NCI-H526 treated with DMSO at 0.1 percent for 48 hours (cell line): ENCODE measurements at places on chromosomes 7 and 10.
A peak's percentile ranks its signal among the peaks of the same experiment; 100 is the strongest.

DNA sequence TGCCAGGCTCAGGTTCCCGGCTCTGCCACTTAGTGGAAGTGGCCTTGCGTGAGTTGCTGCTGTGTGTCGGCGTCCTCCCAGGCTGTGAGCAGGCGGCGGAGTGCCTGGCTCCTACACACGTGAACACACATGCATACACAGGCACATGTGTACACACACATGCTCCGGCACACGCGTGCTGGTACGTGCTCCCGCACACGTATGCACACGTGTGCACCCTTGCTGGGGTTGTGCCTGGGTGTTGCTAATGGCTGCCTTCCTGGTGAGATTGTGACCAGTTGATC lies 107.6 kb downstream of the INPP5A start:
- DNase-seq: no peak

- DNase-seq: no peak
Measured at GRCh38 chr10:22280078-22280477, 36.1 kb upstream of the COMMD3 start.

DNA sequence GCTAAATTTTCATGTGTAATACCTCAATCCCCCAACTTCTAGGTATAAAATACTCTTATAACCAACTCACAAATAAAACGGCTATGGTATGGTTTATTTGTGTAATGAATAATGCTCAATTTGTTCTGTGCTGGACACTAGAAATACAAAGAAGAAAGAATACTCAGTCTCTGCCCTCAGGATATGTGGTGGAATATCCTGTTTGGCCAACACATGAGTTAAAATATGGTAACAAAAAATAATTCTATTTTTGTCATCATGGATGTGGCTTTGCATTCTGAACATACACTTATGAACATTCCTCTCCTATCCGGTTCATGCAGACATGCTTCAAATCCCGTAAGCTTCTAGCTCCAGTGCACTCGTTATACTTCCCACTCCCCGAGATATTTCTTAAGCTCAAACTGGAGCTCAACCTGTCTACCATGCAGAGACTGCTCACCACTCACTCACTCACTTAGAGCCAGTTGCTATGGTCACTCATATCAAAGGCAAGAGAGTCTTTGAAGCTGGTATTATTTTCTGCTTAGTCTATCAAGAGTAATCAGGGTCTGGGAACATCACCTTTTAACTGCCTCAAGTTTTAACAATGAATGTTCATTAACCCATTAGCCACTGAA lies 53.8 kb upstream of the SLC16A12 start:
- DNase-seq: no peak

DNA sequence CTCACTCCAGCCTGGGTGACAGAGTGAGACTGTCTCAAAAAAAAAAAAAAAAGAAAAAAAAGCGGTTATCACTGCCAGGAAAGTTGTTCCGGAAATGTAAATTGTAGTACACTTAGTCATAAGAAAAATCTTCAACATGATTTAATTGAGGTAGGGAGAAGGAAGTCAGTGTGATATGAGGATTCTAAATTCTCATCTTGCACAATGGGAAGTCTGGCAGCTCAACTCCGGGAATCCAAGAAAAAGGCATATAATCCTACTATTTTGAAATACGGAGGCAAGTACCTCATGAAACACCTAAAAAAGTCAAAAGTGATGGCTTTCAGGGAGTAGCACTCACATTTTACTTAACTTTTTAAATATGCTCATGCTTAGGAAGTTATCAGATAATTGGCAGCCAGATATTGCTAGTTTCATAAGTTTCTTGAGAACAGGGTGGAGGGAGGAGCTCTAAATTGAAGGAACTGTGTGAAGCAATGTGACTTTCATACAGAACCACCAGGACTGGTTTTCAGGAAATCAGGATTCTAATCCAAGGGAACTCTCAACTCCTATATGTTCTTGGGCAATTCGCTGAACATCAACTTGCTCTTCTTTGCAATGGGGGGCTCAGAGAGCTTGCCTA lies 2.7 kb upstream of the C7orf25 start:
- no peak for DNase-seq

GRCh38 chr10:121804460-121804859 lies 123.4 kb downstream of the ATE1 start:
- DNase-seq: no peak

- no peak for DNase-seq
Measured at GRCh38 chr10:72044417-72045041, 43.8 kb downstream of the SPOCK2 start.

- DNase-seq: no peak
Measured at GRCh38 chr7:73770860-73771670, 995 bp upstream of the CLDN3 start.

DNA sequence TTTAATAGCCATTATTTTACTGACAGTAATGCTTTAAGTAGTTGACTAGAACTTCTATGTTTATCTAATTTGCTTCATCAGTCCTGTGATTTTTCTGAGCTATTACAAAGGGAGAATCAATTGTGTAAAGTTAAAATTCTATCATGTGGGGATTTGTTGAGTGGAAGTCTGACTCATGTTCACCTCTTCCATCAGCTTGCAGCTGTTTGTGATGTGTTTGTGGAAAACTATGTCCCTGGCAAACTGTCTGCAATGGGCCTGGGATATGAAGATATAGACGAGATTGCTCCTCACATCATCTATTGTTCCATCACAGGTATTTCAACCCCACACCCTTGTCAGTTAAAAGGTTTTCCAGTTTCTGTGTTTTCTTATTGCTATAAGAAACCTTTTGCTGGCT lies 59.9 kb downstream of the SUGCT start:
- DNase-seq: no peak

DNA sequence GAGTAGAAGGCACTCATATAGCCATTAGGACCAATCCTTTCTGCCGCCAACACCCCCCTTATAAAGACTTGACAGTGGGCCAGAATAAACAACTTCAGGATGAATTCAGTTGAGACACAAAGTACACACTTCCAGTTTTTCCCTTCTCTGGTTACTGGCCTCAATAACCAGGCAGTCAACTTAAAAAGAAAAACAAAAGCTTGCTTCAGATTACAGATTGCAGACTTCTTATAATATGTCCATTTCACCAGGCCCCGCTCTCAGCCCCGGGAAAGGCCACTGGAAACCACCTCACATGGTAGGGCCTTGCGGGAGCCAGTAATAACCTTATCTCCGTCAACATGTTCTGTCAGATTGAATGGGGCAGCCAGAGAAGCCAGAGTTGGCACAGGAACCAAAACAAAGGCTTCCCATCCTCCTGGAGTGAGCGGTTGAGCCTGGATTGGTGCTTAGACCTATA lies 108.8 kb downstream of the EGFR start:
- DNase-seq: no peak

DNA sequence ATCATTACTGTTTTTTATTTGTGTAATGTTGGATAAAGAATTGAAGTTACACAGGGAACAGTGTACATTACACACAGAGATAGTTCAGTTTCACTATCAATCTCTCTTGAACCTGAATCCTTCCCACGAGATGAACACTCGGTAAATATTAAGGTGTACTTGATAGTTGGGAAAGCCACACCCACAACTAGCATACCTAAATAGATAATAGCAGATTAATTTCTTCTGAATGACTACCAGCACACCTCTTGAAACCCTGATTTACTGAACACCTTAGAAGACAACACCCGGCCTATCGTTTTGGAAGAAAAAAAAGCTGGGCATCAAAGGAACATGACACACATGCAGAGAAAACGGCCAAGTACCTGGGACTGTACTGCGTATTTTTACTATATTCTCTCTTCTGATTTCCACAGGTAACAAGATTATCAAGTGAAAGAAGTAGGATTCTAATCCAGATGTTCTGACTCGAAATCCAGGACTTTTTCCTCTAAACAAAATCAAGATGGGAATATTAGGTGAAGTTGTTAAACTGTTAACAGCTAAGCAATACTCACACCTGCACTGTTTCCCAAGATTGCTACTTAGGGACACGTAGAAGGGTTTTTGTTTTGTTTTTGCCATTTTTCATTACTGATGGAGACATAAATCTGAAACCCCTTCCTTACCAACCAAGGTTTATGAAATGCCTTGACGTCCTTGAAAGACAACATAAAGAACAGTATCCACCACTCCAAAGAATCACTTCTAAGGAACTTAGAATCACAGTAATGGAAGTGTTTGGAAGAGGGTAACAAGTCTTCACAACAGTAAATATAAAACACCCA lies 1.0 kb downstream of the CCDC186 start:
- DNase-seq: peak; percentile 3

- no peak for DNase-seq
Measured at GRCh38 chr10:61943674-61944378, 42.3 kb downstream of the ARID5B start.

DNA sequence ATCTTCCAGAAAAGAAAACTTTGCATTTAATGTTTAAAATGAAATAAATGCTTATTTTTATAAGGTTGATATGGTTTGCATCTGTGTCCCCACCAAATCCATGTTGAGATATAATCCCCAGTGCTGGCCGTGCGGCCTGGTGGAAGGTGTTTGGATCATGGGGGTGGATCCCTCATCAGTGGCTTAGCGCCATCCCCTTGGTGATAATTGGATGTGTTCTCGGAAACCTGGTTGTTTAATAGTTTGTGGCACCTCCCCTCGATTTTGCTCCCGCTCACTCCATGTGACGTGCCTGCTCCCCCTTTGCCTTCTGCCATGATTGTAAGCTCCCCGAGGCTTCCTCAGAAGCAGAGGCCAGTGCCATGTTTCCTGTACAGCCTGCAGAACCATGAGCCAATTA lies 2.4 kb upstream of the MTPAP start:
- no peak for DNase-seq

GRCh38 chr7:157744786-157745601 lies 408.2 kb downstream of the DNAJB6 start:
- no peak for DNase-seq

DNA sequence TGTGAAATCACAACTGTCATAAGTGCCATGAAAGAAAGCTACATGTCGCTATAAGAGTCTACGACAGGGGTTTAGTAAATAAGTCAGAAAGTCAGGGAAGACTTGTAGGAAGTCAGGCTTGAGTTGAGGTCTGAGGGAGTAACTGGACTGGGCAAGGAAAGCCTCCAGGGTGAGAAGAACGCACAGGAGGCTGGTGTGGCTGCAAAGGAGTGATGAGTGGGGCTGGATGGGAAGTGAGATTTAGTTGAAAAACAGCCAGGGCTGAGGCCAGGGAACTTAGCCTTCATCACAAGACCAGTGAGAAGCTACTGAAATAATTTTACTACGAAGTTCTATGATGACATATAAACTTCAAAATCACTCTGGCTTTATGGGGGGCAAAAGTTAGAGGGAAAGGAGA lies 763.7 kb upstream of the PHF14 start:
- DNase-seq: no peak

- no peak for DNase-seq
Measured at GRCh38 chr7:78803501-78804127, 649.9 kb downstream of the MAGI2 start.

GRCh38 chr7:6545398-6546126 lies 5.7 kb downstream of the GRID2IP start:
- no peak for DNase-seq

DNA sequence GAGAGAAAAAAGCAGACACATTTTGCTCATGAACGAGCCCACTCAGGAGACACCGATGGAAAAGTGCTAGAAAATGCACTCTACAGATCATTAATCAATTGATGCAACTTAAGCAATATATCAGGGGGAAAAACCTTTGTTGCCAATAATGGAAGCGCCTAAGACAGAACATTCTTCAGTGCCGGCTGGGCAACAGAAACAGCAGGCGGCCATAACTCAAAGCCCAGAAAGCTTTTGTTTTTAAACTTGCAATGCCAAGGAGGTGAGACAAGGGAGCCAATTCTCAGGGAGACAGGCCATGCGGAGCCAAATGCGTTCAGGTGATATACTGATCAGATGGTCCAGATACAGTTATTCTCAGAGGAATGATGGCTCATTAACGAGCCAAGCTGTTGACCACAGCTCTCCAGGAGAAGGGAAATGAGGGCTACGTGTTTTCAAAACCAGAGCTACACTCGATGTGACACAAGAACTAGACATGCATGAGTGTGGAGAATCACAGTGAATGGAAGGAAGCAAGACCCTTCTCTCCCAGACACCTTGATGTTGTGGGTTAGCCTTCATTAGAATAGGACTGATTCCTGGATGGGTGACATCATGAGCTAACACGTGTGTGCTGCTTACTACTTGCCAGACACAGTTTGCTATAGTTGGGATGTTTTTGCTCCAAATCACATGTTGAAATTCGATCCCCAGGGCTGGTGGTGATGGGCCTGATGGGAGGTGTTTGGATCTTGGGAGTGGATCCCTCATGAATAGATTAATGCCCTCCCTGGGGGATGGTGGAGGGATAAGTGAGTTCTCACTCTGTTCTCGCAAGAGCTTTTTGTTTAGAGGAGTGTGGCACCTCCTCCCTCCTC lies 79.1 kb upstream of the KCNMA1 start:
- no peak for DNase-seq

DNA sequence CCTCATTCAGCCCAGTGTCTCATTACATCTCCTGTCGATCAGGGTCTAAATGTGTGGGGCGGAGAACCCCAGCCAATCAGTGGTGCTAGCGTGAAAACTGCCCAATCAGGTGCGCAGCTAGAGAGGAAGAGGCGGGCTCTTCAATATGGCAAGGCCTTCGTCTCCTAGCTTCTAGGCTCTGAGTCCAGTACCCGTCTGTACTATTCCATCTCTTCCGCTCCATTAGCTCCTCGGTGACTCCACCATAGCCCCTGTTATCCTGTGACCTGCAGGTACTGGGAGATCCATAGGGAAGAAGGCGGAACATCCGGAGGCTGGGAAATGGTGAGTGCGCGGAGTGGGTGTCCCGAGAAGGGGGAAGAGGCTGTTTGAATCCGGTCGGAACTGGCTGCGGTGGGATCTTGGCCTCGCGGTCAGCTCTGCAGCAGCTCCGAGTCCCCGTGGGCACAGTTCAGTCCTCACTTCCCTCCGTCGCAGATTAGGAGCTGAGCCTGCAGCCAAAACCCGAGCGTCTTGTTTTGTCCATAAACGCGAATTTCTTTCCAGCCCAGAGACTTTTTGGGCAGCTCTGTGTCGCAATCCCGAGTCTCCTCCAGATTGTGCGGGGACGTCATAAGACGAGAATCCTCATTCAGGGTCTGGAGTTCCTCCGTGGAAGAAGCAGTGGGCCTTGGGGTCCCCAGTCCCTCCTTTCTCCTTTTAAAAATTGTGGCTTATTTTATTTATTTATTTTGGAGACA lies at the start of gene ZNF727:
ZNF727 (plus strand) TSS at position 134 of the 740 bp plus-strand sequence; CDS start at position 322, 188 bp downstream.
- DNase-seq: peak; percentile 63

GRCh38 chr10:66795866-66796265 lies 130.0 kb upstream of the LRRTM3 start:
- DNase-seq: no peak

DNA sequence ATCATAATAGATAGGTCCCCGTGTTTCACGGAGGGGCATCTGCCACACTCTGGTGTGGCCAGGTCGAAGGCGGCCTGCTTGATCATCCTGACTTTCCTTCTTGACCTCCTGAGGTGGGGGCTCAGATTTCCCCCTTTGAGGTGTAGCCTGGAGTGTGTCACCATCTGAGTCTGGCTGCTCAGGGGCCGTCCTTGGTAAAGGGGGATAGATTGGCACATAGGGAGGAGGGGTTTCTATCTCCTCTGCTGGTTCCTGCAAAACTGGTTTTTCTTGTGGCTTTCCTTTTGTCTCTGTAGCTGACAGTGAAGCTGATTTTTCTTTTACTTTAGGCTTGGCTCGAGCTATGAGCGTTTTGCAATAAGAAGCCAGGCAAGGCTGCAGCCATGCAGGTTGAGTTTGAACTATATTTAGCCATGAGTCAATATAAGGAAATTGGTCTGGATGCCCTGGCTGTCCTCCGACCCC lies 7.1 kb upstream of the ZNF117 start:
- DNase-seq: no peak
